Skeletal muscle cell (primary cell): ENCODE measurements at places on chromosomes 2 and 18.

DNA sequence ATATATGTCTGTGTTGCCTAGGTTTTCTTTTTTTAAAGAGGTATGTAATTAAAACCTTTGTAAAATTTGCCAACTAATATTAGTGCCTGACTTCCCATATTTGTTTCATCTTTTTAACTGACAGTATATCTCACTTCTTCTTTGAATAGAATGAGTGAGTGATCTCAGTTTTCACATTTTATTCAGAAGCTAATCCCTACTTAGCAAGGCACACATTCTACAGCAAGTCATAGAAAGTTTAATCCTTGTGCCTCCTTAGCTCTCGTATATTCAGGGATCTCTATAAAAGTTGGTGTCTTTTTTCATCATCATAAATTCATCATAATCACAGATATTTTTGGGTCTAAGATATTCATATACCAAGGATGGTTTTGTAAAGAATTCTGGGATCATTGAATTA, 66.6 kb downstream of the RIF1 start:
- DNase-seq: no peak

DNA sequence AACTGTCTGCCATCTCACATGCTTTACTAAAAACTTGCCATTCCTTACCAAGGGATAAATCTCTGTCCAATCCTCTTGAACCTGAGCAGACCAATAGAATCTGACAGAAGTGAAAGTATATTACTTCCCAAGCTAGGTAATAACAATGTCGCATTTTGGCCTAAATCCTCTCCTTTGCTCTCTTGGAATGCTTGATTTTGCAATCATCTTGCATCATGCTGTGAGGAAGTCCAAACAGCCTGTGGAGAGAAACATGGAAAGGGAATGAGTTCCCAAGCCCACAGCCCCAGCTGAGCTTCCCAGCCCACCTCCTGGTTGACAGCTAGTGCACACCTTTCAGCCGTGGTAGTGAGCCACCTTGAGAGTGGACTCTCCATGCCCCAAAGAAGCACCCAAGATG, 540.6 kb downstream of the STK39 start:
- DNase-seq: peak; percentile 15

- DNase-seq: no peak
These were observed 78.7 kb downstream of the RAB3GAP1 start for GRCh38 chr2:135130751-135131150.

DNA sequence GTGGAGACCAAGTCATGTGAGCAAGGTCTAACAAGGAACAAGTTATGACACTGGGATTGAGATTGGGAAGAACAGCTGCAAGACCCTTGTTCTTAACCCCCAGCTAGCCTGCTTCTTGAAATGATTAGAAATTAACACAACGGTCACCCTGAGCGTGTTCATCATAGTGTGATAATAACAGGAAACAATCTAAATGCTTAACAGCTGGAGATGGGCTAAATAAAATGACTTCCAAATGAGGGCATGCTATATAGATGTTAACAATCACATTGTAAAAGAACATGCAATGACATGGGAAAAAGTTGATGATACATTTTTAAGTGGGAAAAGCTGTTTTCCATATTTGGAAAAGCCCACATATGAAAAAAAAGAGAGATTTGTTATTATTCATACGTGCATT, 47.6 kb downstream of the RPL37A start:
- no peak for DNase-seq

- no peak for DNase-seq
These were observed 55.0 kb downstream of the MAPK4 start for GRCh38 chr18:50614838-50615237.

DNA sequence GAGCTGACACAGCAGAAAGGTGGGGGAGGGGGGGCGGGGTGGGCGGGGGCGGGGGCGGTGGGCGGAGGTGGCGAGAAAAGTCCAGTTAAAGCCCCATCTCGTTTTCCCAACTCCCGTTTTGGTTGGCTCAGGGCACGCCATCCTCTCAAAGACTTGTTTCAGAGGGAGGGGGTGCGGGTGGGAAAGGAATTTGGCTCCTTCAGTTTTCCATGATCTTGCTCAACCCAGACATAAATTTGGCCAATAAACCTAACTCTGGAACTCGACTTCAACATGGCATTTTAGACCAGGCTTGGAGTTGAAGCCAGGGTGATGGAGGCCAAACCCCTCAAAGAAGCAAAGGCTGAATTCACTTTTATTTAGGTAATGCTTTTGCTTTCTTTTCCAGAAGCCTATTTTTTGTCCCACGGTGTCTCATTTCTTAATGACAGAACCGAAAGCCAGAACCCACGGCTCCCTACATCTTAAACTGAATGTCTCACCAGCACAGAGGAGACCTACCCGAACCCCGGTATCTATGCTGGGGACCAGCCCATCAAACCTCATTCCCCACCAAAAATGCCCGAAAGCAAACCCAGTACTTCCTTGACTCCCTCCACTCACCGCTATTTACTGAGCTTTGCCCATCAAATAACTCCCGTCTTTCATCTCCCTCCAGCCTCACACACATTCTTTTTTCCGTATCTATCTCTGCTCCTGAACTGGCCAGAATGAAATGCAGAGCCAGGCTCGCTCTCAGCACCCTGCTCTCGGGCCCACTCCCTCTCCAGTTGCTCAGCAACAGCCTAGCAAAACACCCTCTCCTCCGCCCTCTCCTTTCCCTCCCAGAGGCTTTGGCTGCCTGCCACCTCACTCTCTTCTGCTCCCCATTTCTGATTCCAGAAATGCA, 4.3 kb downstream of the IGFBP5 start:
- no peak for DNase-seq

GRCh38 chr2:36650031-36650829, 46.3 kb upstream of the VIT start:
- peak; percentile 48 for DNase-seq

GRCh38 chr18:24019641-24020331, 5.2 kb downstream of the TTC39C start:
- no peak for DNase-seq

DNA sequence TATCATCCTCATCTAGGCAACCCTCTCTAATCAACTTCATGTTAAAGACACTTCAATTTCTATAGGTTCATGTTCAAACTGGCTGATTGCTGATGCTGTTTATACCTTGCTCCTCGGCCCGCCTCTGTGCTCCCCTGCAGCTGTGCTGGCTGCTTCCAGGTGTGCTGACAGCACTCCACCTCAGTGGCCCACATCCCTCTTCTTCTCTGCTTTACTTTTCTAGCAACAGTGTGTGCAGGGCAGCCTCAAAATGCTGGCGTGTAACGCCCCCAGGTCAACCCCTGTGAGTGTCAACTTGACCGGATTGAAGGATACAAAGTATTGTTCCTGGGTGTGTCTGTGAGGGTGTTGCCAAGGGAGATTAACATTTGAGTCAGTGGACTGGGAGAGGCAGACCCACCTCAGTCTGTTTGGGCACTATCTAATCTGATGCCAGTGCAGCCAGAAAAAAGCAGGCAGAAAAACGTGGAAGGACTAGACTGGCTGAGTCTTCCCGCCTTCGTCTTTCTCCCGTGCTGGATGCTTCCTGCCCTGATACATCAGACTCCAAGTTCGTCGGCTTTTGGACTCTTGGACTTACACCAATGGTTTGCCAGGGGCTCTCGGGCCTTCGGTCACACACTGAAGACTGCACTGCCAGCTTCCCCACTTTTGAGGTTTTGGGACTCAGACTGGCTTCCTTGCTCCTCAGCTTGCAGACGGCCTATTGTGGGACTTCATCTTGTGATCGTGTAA, 94.7 kb downstream of the COL6A3 start:
- no peak for DNase-seq

DNA sequence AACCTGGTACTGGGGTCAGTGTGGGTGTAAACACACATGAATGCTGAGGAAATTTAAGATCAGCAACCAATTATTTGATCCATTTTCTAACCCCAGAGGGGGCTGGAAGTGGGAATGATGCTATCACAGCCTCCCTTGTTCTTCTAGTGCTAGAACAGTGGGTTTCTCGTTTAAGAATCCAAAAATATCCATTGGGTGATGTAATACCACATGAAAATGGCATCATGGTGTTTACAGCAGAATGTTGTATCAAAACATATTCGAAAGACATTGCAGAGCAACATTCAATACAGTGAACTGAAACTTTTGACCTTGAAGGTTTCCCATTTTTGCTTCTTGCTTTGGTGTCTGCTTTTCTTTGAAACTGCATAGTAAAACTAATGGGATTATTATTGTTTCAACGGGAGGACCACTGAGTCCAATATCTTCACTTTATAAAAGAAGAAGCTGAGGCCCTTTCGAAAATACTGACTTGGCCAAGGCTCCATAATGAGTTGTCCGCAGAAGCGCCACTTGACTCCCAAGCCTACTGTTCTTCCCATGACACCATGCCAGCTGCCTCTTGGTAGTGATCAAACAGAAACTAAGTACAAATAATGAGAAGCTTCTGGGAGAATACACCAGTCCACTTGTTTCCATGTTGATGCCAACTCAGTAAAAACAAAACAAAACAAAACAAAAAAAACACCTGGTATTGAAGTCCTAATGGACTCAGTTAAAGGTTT, 106.1 kb downstream of the COLEC12 start:
- no peak for DNase-seq

DNA sequence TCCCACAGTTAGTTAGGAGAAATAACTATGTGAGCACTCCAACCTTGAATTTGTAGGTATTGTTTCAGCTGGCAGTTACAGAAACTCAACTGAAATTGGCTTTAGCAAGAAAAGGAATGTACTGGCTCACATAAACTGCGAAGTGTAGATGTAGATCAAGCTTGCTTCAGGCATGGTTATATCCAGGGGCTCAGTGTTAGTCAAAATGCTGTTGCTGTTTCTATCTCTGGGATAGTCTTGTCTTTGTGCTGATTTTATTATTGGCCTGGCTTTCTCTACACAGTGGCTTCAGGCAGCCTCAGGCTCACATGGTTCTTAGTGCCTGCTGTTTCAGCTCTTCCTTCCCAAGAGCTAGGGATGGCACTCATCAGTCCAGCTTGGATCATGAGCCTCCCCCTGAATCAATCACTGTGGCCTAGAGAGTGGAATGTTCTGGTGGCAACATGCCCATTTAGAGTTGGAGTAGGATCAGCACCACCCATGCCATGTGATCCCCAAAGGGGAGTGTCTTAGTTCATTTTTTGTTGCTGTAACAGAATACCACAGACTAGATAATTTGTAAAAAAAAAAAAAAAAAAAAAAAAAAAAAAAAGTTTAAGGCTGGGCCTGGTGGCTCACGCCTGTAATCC, 69.1 kb upstream of the FOXI3 start:
- no peak for DNase-seq

DNA sequence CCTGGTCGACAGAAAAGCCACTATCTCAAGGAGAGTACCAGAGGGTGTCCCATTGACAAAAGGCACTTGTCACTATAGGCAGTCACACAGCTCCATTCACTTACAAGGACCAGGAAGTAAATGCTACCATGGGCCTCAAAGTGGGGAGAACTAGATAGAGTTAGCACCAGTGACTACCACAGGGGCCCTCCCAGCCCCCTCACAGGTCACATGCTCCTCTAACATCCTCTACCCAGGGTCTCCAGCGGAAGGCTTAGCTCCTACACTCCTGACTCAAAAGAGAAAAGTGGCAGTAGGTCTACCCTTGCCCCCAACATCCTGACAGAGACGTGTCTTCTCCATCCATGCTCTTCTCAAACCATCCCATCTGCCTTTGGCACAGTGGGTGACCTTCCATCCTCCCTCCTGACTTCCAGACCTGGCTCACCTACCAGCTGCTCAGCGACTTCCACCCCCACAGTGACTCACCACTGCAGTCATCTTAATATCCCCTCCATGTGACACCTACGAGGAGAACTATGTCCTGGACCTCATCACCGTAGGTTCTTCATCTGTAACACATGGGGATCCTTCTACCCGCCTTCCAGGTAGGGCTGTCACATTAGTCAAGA, 5.6 kb upstream of the DNMT3A start:
- DNase-seq: no peak

- DNase-seq: no peak
These were observed 97.8 kb downstream of the CSRNP3 start for GRCh38 chr2:165567273-165567672.

DNA sequence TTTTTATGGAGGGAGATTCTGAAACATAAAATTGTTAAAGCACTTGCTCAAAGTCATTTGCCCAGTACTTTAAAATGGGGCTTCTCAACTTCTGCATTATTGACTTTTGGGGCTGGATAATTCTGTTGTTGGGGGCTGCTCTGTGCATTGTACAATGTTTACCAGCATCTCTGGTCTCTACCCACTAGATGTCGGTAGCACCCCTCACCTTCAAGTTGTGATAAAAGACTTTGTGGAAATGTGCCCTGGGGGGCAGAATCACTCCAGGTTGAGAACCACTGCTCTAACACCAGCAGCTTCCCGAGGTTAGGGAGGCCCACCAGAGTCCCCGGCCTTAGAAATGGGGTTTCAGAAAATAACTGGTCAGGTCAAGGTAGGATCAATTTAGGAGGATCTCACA, 26.8 kb upstream of the CUL3 start:
- DNase-seq: no peak

GRCh38 chr2:27647289-27647688, 16.1 kb downstream of the SUPT7L start:
- DNase-seq: no peak
